ENCODE measurements at places on chromosomes 5 and 9. TPM values are rescaled to one million over a fixed set of nuclear protein-coding genes. Genes with fewer than 3 reads are reported as not detected.

The SSBP2 gene
- 29.1 TPM for polyA plus RNA-seq

The ZNF782 gene
- 1.1 TPM for polyA plus RNA-seq

The SLC6A3 gene
- polyA plus RNA-seq = not detected

The PWWP2A gene
- polyA plus RNA-seq = 18.9 TPM

The CDH12 gene
- polyA plus RNA-seq = not detected

The KIF4B gene
- 0.01 TPM for polyA plus RNA-seq

The ADAMTS13 gene
- 0.77 TPM for polyA plus RNA-seq

The SAP30L gene
- polyA plus RNA-seq = 36.1 TPM

The PLEKHG4B gene
- polyA plus RNA-seq = not detected
